GM23338 (cell line): ENCODE measurements at places on chromosomes 2 and 18. TPM values are rescaled to one million over a fixed set of nuclear protein-coding genes. Genes with fewer than 3 reads are reported as not detected.

Gene HMSD
- 0.54 and 2.6 TPM in 2 replicates for total RNA-seq

Gene TIGD1
- 6.1 and 7.6 TPM in 2 replicates for total RNA-seq

Gene CCDC150
- 30.2 and 56.3 TPM in 2 replicates for total RNA-seq

Gene RFTN2
- 0.42 and 1.0 TPM in 2 replicates for total RNA-seq

Gene APCDD1
- total RNA-seq: 0.97 and 1.0 TPM in 2 replicates

Gene FBXO15
- total RNA-seq: 0.21 and 4.1 TPM in 2 replicates

Gene PDE11A
- total RNA-seq: 0.73 and 1.7 TPM in 2 replicates

Gene FSHR
- total RNA-seq: not detected in 2 replicates

Gene PDCD1
- total RNA-seq: 0.38 and 1.8 TPM in 2 replicates

Gene IL1B
- not detected in 2 replicates for total RNA-seq

Gene SALL3
- 29.0 and 39.8 TPM in 2 replicates for total RNA-seq

Gene BOLL
- 0.04 TPM in 1 of 2 replicates, not detected in the other for total RNA-seq

Gene VAMP5
- total RNA-seq: 0.87 and 2.6 TPM in 2 replicates

Gene STPG4
- 0.28 TPM in 1 of 2 replicates, not detected in the other for total RNA-seq

Gene ECEL1
- total RNA-seq: 17.5 and 18.0 TPM in 2 replicates

GRCh38 chr2:143901185-143901842, 618.6 kb downstream of the ZEB2 start:
- H3K36me3 ChIP-seq: no peaks in the 10 kb centered on the region
- DNase-seq: no peak
- peaks cover 6% of the 10 kb centered on the region; the same call in 1 of the 2 replicates for H3K27me3 ChIP-seq
- H3K27ac ChIP-seq: no peak overlapping the region
- H3K4me1 ChIP-seq: peaks cover 8% of the 10 kb centered on the region

DNA sequence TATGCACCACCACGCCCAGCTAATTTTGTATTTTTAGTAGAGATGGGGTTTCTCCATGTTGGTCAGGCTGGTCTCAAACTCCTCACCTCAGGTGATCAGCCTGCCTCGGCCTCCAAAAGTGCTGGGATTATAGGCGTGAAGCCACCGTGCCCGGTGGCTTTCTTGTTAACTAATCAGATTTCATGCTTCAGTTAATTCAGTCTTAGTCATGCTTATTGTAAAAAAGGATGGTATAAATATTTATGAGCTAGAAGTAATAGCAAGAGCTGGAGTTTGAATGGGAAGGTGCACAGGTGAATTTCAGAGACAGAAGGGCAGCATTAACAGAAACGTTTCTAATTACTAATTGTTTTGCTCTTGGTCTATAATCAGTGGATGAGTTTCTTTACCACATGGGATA, 10.3 kb downstream of the GEMIN6 start:
- DNase-seq: no peak
- no peaks in the 10 kb centered on the region for H3K27me3 ChIP-seq
- H3K4me1 ChIP-seq: no peaks in the 10 kb centered on the region
- no peaks in the 10 kb centered on the region for H3K36me3 ChIP-seq
- H3K27ac ChIP-seq: no peak overlapping the region

DNA sequence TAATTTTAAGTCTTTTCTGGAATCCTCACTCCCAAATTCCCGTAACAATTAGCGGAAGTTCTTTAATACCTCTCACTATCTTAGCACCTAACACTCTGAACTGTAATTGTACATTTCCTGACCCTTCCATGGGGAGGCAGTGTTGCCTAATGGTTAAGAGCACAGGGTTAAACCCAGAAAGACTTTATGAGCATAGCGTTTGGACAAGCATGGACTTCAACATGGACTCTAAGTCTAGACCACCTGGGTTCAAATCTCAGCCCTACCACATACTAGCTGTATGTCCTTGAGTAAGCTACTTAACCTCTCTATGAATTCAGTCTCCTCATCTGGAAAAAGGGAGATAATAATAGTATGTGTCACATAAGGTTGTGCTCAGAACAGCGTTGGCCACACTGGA, 13.0 kb downstream of the ANTXR1 start:
- H3K4me1 ChIP-seq: peaks cover 3% of the 10 kb centered on the region; the same call in 1 of the 2 replicates
- no peak overlapping the region for H3K27ac ChIP-seq
- DNase-seq: peak; percentile 79
- no peaks in the 10 kb centered on the region for H3K27me3 ChIP-seq
- H3K4me3 ChIP-seq: no peak overlapping the region

DNA sequence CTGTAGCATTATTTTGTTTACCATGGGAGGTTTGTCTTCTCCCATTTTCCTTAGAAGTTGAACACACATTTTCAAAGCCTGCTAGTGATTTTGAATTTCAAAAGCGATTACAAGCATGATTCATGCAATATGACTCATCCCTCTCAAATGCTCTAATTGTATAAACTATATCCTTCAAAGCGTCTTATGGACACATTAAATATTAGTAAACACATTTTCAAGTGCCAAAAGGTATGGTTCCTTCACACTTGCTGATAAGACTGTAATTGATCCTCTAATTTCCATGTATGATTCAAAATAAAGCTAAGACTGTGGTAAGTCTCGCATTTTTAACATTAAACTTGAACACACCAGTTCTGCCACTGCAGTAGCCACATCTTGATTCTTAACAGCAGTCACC, 512.9 kb downstream of the LRRTM4 start:
- no peak for DNase-seq
- H3K4me1 ChIP-seq: peaks cover 32% of the 10 kb centered on the region
- H3K27ac ChIP-seq: no peak overlapping the region

DNA sequence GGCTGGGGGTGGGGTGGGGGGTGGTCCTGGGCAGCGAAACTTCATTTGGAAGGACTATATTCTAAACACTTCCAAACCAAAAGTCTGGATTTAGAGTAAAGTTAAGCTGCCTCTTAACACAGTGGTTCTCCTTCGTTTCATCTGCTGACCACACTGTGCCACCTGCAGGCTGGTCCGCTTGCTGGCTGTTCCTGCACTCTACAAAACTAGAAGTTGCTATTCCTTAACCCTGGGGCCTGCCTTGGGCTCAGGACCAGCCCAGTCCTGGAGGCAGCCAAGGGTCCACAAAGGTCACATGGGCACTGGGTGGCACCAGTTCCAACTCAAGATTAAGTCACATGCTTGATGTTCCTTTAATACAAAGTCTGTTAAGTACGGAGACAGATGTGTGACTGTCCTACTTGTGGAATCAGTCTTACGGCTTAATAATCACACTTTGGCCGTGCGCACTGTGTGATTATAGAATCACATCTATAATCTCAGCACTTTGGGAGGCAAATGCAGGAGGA, 195.4 kb downstream of the FAM210A start:
- no peaks in the 10 kb centered on the region for H3K4me1 ChIP-seq
- H3K27me3 ChIP-seq: no peaks in the 10 kb centered on the region
- H3K27ac ChIP-seq: no peak overlapping the region
- H3K36me3 ChIP-seq: no peaks in the 10 kb centered on the region
- H3K4me3 ChIP-seq: no peak overlapping the region
- peak; percentile 50 for DNase-seq

- H3K4me3 ChIP-seq: no peak overlapping the region
- H3K36me3 ChIP-seq: no peaks in the 10 kb centered on the region
- no peaks in the 10 kb centered on the region for H3K27me3 ChIP-seq
- H3K27ac ChIP-seq: peak overlapping the region; percentile 57
Measured at GRCh38 chr2:18456026-18456425, 104.4 kb downstream of the RDH14 start.

GRCh38 chr2:180761224-180761623, 219.2 kb upstream of the UBE2E3 start:
- H3K36me3 ChIP-seq: no peaks in the 10 kb centered on the region
- peak; percentile 3 for DNase-seq
- H3K4me1 ChIP-seq: peaks cover 10% of the 10 kb centered on the region; the same call in 1 of the 2 replicates
- no peak overlapping the region for H3K4me3 ChIP-seq
- H3K27me3 ChIP-seq: no peaks in the 10 kb centered on the region

DNA sequence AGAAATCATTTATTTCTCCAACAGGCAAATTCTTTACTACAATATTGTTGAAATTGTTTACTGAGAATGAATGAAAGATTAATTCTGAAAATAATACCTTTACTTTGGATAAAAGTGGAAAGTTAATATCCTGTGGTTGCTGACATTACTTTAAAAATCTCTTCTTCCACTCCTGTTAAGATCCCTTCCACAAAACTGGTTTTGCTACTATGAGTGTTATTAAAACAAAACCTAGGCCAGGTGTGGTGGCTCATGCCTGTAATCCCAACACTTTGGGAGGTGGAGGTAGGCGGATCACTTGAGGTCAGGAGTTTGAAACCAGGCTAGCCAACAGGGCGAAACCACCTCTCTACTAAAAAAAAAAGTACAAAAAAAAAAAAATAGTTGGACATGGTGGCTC, 123.9 kb upstream of the CCDC150 start:
- H3K4me3 ChIP-seq: no peak overlapping the region
- no peaks in the 10 kb centered on the region for H3K4me1 ChIP-seq
- H3K27ac ChIP-seq: no peak overlapping the region

- H3K4me3 ChIP-seq: no peak overlapping the region
- no peak for DNase-seq
- H3K27ac ChIP-seq: no peak overlapping the region
- no peaks in the 10 kb centered on the region for H3K27me3 ChIP-seq
- H3K36me3 ChIP-seq: no peaks in the 10 kb centered on the region
Measured at GRCh38 chr2:145407-145806, 99.1 kb upstream of the FAM110C start.

DNA sequence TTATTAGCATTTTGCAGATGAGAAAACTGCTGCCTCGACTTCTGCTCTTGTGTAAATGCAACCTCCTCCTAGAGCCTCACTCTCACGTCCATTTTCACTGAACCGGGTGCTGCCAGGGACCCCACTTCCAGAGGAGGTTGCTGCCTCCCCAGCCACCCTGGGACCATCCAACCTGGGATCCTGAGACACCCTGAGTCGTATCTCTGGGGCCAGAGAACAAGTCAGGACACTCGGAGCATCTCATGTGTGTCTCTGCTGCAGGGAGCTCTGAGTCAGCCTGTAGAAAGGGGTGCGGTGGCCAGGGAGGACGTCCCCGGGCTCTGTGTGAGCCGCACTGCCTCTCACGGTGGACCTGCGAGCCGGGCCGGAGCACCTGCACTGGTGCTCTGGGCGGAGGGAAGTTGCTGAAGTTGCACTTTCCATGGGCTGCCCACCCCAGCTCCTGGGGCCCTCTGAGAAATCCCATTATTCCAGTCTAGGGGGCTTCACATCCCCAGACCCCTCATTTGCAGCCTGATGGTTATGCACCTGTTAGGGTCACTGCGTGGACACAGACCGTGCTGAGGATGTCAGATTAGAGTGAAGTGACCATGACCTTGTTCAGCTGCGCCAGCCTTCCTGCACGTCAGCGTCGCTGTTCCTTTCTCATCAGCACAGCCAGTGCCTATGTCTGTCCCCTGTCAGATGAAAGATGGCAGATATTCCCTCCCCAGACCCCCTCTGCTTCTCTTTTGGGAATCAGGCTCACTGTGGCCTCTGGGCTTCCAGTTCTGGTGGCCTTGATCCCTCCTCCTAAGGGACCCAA, 230.4 kb downstream of the KLHL29 start:
- H3K27ac ChIP-seq: no peak overlapping the region
- H3K4me3 ChIP-seq: no peak overlapping the region
- no peaks in the 10 kb centered on the region; the same call in 1 of the 2 replicates for H3K36me3 ChIP-seq
- no peaks in the 10 kb centered on the region for H3K4me1 ChIP-seq

- H3K27me3 ChIP-seq: no peaks in the 10 kb centered on the region
- no peak overlapping the region for H3K4me3 ChIP-seq
- no peaks in the 10 kb centered on the region for H3K4me1 ChIP-seq
- no peak for DNase-seq
- peaks cover 15% of the 10 kb centered on the region; the same call in 1 of the 2 replicates for H3K36me3 ChIP-seq
- no peak overlapping the region for H3K27ac ChIP-seq
Measured at GRCh38 chr18:63409301-63409700, 13.0 kb downstream of the VPS4B start.

- no peak overlapping the region for H3K27ac ChIP-seq
- no peaks in the 10 kb centered on the region for H3K27me3 ChIP-seq
- H3K36me3 ChIP-seq: no peaks in the 10 kb centered on the region
- DNase-seq: no peak
- H3K4me3 ChIP-seq: no peak overlapping the region
Measured at GRCh38 chr2:12106440-12107080, 360.1 kb downstream of the LPIN1 start.

DNA sequence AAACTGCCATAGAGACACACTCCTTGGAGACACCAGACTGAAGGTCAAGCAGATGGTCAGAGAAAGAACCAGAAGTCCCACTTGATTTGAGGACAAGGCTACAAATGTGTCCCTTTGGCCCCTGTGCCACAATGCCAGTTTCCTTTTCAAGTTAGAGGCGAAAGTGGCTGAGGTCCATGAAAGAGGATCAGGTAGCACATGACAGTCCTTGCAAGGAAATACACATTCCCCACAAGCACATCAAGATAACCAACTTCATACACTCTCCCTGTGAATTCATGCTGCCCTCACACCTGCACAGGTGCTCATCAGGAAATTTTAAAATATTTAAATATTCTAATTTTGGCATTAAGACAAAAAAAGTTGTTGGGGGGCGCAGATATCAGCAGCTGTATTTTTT, 218.6 kb downstream of the TCF4 start:
- no peaks in the 10 kb centered on the region for H3K27me3 ChIP-seq
- H3K4me3 ChIP-seq: no peak overlapping the region
- DNase-seq: no peak
- H3K36me3 ChIP-seq: no peaks in the 10 kb centered on the region
- H3K27ac ChIP-seq: no peak overlapping the region
- H3K4me1 ChIP-seq: peaks cover 14% of the 10 kb centered on the region

DNA sequence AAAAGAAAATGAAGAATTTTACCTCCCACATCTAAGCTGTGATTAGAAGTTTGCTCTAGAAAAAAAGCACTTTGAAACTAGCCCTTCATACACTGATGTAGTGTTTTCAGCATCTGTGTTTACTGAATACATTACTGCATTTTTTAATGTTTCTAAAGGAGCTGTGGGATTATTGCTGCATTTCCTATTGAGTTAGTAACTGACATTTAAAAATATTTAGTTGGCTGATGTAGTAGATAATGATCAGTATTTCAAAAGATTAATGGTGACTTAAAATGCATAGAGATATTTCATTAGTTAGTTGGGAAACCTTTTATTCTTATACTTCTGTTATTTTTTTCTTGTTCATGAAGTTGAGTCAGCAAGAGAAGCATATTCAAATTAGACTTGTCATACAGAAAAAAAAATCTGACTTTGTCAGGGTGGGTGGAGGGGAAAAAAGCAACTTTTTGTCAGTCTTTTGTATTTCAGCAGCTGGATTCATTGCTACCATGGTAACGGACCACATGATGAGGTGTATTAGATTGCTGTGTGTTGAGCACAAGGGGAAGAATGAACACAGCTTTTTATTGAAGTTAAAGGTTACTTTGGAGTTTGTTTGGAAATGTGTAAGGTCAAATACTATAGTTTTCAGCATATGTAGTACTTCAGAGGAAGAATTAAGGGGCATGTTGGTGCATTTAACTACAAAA, at the start of gene DTNA:
Gene DTNA (plus strand): TSS at position 549 of the 692 bp plus-strand sequence. CDS start 45,679 bp downstream, outside the sequence.
- DNase-seq: peak; percentile 65
- H3K36me3 ChIP-seq: no peaks in the 10 kb centered on the region
- H3K27me3 ChIP-seq: no peaks in the 10 kb centered on the region
- H3K4me3 ChIP-seq: no peak within 1 kb of the TSS
